ENCODE measurements at places on chromosomes 4 and X.
A peak's percentile ranks its signal among the peaks of the same experiment; 100 is the strongest.

DNA sequence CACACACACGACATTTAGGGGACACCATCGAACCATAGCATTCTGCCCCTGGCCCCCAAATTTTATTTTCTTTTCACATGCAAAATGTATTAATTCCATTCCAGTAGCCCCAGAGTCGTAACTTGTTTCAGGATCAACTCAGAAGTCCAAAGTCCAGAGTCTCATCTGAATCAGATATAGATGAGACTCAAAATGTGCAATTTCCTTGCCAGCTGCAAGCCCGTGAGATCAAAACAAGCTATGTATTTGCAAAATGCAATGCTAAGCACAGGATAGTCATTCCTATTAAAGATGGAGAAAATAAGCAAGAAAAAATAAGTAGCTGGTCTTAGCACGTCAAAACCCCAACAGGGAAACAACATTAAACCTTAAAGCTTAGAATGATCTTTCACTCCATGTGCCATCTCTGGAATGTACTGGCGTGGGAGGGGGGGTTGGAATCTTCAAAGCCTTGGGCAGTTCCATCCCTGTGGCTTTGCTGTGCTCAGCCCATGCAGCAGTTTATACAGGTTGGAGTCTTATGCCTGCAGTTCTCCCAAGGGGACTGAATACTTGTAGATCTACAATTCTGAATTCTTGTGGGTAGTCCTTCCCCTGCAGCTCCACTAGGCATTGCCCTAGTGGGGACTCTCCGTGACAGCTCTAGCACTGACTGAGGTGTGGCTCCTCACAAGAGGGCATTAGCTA, 47.7 kb upstream of the SYTL5 start:
- no peak for DNase-seq

DNA sequence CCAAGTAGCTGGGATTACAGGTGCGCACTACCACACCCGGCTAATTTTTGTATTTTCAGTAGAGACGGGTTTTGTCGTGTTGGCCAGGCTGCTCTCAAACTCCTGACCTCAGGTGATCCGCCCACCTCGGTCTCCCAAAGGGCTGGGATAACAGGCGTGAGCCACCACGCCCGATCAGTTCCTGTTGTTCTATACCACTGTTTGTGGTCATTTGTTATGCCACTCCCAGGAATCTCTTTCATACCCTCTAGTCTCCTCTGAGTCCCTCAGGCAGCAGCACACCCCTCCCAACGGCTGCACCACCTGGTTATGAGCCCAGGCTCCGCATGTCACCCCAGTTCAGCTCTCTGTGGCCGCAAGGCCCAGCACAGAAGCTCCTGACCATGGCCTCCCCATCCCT, 17.5 kb upstream of the CD99 start:
- DNase-seq: no peak

DNA sequence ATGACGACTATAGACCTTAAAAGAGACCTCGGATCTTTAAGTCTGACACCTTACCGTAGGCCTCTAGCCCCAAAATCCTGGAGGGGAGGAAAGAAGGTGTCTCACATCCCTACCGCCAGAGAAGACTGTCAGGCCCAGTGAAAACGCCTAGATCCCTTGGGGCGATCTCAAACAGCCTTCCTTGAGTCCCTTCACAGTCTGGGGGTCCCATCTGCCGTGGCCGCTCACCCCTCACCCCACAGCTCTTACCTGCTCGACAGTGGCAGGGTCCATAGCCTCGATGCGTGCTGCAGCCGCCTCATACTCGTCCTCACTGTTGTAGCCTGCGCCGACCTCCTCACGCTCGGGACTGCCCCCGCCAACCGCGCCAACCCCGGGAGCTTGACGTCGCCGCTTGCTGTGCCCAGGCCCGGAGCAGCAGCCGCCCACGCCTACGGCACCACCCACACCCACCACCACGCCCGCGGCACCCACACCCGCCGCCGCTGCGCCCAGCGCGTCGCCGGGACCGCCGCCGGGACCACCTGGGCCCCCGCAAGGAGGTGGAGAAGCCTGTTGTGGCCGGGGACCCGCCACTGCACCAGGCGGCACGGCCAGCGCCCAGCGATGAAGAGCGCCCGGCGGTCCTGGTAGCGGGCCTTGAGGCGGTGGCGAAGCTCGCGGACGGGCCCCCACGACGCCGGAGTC, 536 bp downstream of the OTUD5 start:
- peak; percentile 47 for DNase-seq

DNA sequence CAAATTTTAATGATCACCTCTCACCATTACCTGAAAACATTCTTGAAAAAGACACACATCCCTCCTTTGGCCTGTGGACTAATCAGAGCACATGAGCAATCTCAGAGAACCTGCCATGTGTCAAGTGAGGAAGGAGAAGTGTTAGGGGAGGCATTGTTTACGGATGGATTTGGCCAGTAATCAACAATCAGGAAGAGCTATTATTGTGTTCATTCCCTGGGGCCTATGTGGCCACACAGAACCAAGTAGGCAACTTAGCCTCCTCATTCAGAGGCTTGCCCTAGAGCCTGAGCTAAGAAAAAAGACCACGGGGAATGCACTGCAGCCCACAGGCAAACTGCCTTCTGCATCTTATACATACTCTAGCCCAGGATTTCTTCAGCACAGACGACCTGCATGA, 40.6 kb upstream of the DOCK11 start:
- DNase-seq: no peak

DNA sequence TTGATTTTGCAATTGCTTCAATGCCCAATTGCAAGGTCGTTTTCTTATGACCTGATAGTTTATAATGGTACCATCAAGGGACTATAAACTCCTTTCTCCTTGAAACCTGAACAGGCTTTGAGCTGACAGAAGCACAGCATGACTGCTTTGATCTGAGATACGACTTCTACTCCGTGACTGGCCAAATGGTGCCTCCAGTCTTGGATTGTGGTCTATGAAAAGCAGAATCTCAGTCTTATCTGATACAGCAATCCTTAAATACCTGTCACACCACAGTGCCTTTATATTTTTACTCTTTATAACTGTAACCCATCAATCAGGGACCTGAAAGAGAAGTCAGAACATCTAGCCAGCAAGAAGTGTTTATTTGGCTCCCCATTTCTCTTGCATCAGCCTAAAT, 93.1 kb downstream of the DOCK11 start:
- no peak for DNase-seq

DNA sequence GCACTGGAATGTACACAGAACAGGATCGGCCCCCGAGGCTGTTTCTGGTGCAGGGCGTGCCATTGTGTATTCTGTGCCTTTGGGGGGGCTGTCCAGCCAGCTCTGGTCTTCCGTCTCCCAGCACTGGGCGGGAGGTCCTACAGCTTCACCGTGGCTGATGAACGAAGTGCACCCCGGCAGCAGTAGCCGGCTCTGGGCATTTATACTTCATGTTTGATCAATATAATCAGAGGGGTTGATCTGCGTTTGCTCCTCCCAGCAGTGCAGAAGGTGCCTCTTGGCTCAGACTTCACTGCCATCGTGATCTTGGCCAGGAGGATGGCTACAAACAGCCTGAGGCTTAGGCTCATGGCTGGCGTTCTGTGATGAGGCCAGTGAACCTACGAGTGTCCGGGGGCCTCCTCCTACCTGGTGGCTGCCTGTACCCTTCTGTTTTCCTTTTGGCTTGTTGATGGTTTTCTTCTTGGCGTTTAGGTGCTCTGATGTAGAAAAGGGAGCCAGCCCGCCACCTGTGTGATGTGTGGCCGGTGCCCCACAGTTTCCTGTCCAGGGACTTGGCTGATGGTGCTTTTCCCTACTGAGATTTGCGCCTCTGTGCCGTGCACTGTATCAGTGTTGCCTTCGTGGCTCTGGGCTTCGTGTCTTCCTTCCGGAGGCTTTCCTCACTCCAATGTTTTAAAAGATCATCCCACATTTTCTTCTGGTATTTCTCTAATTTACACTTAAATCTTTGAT, 31.2 kb upstream of the HGFAC start:
- no peak for DNase-seq
